ENCODE measurements at places on chromosomes 7 and 10. TPM values are rescaled to one million over a fixed set of nuclear protein-coding genes. Genes with fewer than 3 reads are reported as not detected.

The VPS26A gene
- total RNA-seq: 35.8 TPM

GRCh38 chr10:119393421-119393820 lies 149.1 kb downstream of the RGS10 start:
- no peak for DNase-seq

- no peak for DNase-seq
These were observed 301.9 kb downstream of the SUGCT start for GRCh38 chr7:40436710-40437109.

GRCh38 chr7:91660734-91661356 lies 219.7 kb downstream of the MTERF1 start:
- no peak for DNase-seq

GRCh38 chr10:131860806-131861440 lies 39.9 kb upstream of the PPP2R2D start:
- DNase-seq: no peak

DNA sequence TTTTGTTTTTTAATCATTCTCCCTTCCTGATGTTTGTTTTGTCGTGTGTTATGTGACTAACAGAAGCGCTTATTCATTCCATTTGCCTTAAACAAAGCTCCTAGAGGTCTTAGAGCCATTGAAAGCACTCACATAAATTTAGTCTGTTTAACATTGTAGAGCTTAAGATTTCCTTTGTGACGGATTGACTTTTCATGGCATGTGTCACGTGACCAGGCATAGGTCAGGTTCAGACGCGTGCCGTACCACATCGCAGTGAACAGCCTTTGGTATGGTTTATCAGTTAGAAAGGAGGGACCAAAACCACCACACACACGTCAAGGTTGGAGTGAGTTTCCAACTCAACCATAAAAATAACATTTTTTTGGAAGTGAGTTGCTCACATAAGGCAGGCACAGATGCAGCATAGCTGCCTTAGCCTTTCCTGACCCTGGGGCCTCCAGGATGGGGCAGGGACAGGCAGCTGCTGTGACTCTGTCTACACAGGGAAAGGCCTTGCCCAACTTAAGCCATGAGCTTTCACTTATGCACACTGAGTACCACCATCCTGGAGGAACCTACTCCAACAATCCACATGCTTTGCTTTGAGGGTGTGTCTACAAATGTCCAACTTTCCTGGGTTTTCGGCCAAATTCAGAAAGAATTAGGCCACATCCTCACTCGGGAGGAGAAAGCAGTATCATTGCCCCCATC lies 55.5 kb downstream of the WDFY4 start:
- DNase-seq: no peak

DNA sequence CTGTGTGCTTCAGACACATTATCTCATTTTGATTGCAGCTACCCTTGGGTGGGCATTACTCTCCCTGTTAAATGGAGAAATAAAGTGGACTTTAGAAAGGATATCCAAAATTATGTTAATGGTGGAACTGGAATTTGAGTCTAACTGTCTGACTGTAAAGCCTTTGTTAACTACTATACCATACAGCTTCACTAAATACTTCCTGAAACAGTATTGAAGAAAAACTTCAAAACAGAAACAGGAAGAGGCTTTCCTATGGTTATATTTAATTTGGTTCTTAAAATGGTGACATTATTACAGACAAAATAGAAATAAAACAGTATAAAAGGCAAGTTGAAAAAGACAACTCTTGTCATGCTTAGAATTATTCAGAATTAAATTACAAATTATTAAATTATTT lies 25.0 kb downstream of the SPAG6 start:
- no peak for DNase-seq

Data from T-cell (primary cell).